ENCODE measurements at places on chromosomes 6 and 20. TPM values are rescaled to one million over a fixed set of nuclear protein-coding genes. Genes with fewer than 3 reads are reported as not detected.

DNA sequence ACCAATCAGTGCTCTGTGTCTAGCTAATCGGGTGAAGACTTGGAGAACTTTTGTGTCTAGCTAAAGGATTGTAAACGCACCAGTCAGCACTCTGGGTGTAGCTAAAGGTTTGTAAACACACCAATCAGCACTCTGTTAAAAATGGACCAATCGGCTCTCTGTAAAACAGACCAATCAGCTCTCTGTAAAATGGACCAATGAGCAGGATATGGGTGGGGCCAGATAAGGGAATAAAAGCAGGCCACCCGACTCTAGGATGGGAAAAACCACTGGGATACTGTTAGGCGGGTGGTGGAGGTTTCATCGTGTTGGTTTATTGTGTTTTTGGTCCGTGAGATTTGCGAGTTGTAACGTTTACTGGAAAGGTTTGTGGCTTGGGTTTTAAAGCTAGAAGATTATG is 25.5 kb upstream of the GFOD1 start:
- no peak for DNase-seq

CDH4 gene
- not detected for total RNA-seq

- no peak for DNase-seq
These were observed 7.6 kb upstream of the HLA-DRA start for GRCh38 chr6:32432050-32432450.

DNA sequence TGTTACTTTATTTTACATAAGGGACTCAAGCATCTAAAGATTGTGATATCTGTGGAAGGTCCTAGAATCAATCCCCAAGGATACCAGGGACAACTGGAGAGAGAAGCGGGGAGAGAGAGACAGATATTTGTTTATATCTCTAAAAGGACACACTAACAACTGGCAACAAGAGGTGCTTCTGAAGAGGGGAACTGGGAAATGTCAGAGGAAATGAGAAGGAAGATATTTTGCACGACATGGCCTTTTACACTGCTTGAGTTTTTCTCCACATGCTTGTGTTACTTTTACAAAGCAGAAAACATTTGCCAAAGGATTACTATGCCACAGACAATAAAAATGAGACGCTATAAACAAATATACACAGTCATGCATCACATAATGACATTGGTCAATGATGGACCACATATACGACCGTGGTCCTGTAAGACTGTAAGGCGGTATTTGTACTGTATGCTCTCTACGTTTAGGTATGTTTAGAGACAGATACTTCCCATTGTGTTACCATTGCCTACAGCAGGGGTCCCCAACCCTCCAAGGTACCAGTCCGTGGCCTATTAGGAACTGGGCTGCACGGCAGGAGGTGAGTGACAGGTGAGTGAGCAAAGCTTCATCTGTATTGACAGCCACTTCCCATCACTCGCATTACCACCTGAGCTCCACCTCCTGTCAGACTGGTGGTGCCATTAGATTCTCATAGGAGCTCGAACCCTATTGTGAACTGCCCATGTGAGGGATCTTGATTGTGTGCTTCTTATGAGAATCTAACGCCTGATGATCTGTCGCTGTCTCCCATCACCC is 64.6 kb upstream of the PTPN1 start:
- DNase-seq, result no peak

GRCh38 chr20:10504994-10505730 is 70.1 kb downstream of the SLX4IP start:
- no peak for DNase-seq

DNA sequence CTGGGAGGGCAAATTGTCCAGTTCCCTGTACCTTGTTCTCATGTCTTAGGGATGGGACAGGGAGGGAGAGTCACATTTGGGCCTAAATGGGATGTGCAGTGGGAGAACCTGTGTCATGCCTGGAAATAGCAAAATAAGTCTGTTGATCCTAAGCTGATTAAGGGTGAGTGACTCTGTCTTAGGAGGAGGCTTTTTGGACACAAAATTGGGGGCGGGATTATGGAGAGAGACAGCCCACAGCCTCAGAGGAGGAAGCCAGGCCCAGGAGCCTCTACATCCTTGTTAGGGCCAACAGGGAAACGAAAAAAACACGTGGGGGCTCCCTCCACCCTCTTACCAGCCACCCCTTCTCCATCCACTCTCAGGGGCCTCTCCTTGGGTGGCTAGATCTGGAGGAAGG is 2.2 kb downstream of the KCNB1 start:
- no peak for DNase-seq

GRCh38 chr20:40503119-40503518 is 185.9 kb downstream of the MAFB start:
- DNase-seq, result no peak

DNA sequence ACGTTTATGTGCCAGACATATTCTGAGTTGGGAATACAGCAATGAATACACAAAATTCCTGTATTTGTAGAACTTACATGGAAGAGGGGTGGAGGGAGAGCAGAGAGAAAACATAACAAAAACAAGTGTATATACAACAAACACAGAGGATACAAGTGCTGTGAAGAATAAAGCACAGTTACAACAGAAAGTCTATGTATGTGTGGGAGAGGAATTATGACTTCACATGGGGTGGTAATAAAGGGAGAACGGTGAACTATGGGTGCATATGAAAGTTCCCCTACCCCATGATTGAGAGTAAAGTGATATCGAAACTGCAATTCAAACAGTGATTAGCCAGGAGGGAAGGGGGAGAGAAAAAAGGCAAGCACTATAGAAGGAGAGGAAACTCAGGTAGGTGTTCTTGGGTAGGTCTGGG is 24.6 kb downstream of the HBS1L start:
- DNase-seq, result no peak

- no peak for DNase-seq
These were observed 99.2 kb downstream of the JPH2 start for GRCh38 chr20:44087857-44088120.

GRCh38 chr20:34987288-34988190 is 31.9 kb downstream of the MYH7B start:
- no peak for DNase-seq

SUN5 gene
- total RNA-seq, result not detected

DNA sequence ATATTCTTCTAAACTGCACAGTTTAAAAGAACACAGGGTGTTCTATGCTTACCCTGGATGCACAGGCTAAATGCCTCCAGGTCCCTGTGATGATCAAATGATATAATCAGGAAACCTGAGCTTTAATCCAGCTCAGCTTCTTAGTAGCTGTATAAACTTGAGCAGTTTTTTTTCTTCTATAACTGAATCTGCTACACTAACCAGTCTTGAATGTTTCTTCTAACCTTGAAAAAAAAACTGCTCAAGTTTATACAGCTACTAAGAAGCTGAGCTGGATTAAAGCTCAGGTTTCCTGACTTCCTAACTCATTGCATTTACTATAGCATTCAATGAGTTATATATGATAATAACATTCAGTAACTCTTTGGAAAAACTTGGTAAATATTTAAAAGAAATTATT is 358.2 kb downstream of the CD109 start:
- DNase-seq, result no peak

GRCh38 chr6:150276937-150277742 is 91.7 kb upstream of the IYD start:
- no peak for DNase-seq

HLA-DRA gene
- 342 TPM for total RNA-seq

DNA sequence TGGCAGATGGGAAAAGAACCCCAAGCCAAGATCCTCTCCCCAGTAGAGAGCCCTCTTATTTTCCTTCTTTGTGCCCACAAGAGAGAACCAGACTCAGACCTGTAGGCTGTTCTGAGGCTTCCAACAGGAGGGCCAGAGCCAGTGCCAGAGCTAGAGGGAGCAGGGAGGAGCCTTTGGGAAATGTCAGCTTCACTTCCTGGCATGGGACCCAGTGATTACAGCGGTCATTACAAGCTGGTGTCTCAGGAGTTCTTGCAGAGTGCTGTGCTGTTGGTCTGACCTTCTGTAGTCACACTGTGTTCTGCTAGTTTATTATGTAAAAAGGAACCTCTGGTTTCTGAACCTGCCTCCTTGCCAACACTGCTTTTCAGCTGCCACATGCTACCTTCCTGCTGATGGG is 38.9 kb downstream of the STK35 start:
- DNase-seq, result no peak

DNA sequence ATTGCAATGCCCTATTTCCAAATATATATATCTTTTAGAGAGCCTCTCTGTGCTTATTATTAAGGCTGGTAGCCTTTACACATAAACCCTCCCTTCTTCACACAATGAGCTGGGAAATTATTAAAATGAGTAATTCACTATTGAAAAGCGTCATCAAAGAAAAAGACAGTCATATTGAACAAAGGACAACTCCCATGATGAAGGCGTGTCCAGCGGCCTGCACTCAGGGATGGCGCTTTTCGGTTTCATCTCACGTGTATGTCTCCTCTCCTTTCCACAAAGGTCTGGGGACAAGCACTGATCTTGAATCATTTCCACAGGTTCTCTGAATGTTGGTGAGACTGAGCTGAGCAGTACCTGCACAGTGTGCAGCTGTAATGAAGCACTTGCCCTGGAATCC is 3.5 kb downstream of the SERPINB9 start:
- no peak for DNase-seq

DNA sequence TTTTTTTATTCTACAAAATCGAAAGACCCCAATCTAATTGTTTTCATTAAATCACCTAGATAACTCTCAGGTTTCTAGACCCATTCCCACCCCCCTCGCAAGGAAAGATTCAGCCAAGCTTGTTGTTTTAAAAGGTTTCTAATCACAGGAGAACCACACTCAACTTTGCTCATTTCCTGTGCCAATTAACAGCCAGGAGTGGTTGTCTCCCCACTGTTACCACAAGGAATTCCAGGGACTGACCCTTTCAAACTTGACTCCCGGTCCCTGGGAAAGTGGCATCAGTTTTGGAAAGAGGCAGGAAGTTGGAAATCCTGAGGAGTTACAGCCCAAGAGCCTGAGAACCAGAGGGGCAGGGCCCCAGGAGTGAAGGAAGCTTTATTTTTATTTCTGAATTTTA is 561.3 kb upstream of the JAG1 start:
- no peak for DNase-seq

DNA sequence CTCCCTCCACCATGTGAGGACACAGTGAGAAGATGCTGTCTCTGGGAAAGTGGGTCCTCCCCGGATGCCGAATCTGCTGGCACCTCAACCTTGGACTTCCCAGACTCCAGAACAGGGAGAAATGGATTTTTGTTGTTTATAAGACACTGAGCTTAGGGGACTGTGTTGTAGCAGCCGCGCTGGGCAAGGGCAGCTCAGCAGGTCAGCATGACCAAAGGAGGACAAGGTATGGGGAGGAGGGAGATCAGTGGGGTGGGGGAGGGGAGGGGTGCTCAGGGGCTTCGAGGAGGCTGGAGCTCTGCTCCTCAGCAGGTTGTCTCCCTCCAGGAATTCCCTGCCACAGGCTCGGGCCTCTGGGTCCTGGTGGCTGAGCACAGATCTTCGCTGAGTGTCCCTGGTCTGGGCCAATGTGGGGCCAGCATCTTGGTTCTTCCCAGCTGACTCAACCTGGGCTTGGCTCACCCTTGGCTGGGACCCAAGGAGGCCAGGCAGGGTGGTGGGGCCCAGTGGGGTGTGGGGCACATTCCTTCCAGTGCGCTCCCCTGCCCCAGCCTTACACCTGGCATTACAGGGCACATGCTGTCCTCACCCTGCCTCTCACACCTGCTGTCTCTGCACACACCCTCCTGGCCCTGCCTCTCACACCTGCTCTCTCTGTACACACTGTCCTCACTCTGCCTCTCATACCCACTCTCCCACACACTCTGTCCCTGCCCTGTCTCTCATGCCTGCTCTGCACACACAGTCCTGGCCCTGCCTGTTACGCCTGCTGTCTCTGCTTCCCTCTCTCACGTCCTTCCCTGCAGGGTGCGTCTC is 107.3 kb downstream of the SYCP2 start:
- DNase-seq, result no peak

DNA sequence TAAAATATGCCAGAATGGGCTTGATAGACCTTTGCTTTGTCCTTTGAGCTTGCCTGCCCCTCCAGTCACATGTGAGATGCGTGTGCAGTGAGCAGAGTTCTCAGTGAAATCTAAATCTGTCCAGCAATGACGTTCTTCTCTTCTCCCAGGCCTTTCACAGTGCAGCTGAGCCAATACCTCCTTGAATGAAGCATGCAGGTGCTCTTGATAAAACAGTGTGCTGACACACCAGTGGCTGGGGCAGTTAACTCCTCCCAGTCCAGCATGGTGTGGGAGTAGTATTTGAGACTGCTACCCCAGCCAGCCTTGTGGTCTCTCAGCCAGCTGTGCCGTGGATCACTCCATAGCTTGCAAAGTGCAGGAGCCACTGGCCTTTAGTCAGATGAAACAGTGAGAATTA is 240.5 kb downstream of the FARS2 start:
- no peak for DNase-seq

CST4 gene
- not detected for total RNA-seq

SUPT3H gene
- 6.6 TPM for total RNA-seq

MOCS1 gene
- total RNA-seq, result 29.1 TPM

- DNase-seq, result no peak
These were observed 13.5 kb upstream of the SNRPC start for GRCh38 chr6:34743625-34744293.

PHF3 gene
- total RNA-seq, result 55.4 TPM

DNA sequence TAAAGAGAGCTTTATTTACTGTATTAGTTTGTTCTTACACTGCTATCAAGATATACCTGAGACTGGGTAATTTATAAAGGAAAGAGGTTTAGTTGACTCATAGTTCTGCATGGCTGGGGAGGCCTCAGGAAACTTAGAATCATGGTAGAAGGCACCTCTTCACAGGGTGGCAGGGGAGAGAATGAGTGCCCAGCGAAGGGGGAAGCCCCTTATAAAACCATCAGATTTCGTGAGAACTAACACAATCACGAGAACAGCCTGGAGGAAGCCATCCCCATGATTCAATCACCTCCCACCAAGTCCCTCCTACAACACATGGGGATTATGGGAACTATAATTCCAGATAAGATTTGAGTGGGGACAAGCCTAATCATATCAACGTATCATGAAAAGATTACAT is 27.2 kb downstream of the ARID1B start:
- no peak for DNase-seq

TFAP2D gene
- total RNA-seq, result not detected

DNA sequence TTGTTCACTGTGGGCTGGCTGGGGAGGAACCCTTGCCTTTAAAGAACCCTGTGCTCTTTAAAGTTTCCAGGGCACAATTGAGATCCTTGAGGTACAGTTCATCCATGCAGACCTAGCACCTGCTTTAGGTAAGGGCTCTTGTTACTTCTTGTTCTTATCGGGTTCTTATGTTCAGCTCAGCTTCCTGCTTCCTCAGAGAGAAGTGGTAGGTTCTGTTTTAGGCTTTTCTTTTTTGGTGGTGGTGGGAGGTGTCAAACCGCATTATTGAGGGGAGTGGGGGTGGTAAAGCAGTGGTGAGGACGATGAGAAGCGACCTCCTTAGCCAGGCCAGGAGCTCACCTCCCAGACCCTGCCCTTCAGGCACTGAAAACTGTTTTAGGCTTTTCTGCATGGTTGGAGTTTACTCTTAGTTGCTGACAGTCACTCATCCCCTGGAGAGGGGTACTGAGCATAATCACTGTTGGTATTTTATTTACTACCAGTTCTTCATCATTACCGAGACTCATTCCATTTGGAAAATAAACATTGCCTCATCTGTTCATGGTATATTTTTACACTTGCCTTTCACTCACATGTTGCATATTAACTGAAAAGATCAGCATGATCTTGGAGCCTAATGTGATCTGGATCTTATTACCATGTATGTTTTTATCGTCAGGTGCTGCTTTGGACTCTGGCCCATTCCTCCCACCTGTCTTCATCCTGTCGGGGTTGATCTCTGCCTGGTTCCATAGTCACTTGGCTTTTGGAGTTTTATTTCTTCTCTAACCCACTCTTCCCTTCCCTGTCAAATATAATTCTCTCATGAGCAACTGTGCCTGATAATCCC is 35.4 kb downstream of the SLC16A10 start:
- no peak for DNase-seq

SLC22A2 gene
- not detected for total RNA-seq

DSN1 gene
- total RNA-seq, result 6.1 TPM
